ENCODE measurements at places on chromosomes 6 and 20. TPM values are rescaled to one million over a fixed set of nuclear protein-coding genes. Genes with fewer than 3 reads are reported as not detected.

DNA sequence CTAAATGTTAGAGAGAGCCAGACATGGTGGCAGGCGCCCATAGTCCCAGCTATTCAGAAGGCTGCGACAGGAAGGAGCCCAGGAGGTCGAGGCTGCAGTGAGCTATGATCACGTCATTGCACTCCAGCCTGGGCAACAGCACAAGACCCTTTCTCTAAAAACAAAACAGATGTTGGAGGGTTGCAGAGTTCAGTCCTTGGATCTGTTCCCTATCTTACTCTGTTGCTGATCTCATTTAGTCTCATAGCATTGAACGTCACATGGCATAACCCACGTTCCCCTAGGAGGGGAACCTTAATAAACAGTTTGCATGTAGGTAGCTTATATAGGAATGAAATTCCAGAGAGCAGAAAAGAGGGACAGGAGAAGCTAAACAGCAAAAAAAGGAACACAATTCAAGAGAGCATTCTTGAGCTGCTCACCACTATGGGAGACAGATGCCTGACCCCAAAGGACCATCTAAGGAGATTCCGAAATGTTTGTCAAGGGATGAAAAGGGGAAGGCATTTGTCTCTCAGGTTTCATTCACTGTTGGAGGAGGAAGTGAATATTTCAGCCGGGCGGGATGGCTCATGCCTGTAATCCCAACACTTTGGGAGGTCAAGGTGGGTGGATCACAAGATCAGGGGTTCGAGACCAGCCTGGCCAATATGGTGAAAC, 54.6 kb upstream of the PIM1 start:
- DNase-seq: peak; percentile 85

DNA sequence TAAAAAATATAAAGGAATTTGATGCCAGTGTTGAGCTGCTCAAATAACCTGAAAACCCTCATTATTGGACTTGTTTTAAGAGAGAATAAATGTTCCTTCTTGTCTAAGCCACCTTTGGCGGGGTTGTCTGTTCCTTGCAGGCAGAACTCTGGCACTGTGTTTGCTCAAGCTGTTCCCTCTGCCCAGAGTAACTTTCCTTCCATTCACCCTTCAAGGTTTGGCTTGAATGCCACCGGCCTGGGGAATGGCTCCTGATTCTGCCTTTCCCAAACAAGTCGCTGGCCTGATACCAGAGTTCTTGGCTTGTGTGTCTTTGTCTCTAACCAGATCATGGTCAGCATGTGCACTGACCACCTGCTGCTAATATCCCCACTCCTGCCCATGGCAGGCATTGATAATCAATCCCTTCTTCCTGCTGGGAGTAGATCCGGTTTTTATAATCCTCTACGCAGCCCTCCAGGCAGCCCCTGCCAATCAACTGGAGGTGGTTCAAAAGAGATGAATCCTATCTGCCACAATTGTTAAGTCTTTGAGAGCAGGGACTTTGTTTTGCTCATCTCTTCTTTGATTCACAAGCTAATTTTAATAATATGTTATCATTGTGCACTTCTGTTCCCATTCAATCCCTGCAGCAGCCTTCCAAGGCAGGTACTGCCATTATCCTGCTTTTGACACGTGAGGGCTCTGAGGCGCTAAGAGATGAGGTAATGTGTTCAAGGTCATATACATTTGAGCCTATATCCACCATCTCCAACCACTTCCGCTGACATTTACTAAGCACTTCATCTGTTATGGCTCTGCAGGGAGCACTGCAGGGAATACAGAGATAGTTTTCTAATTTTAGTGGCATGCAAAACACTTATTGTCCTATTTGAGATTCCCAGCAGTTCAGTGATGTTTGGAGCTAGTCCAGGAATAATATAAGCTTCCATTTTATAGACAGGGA, 3.1 kb upstream of the CCM2L start:
- DNase-seq: no peak

GRCh38 chr20:10433014-10433622, 904 bp downstream of the MKKS start:
- DNase-seq: no peak

DNA sequence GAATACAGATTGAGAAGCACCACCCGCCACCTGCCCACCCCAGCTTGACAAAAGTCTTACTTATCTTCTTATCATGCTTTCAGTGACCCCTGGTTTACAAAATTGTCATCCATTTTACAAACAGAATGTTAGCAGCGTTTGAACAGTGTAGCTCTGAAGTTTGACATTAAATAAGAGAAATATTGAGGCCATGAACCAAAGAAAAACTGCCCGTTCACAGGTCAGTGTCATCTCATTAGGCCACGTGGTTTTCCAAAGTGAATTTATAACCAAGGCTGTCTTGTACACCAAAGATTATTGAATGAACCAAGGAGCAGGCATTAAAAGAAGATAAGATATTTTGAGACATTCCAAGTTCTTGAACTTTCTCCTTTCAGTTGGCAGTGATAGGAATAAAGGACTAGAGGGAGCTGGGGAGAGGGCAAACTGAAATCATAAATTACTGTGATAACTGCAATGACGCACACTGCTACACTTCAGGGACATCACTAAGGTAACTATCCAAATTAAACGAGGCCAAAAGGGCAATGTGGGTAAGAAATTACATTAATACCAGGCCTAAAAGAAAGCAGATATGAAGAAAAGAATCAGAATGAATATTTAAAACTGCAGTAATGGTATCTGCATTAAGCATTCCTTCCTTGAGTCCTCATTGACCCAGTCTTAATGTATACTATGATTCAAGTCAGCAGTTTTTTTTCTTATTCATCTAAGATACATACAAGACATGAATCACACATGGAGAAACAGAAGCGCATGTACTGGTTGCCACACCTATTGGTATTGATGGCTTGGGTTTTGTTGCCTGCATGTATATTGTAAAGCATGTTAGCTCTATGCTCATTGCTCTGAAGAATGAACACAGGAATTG, 159.8 kb upstream of the ARG1 start:
- no peak for DNase-seq

GRCh38 chr6:117138425-117138824, 126.9 kb upstream of the VGLL2 start:
- DNase-seq: no peak

DNA sequence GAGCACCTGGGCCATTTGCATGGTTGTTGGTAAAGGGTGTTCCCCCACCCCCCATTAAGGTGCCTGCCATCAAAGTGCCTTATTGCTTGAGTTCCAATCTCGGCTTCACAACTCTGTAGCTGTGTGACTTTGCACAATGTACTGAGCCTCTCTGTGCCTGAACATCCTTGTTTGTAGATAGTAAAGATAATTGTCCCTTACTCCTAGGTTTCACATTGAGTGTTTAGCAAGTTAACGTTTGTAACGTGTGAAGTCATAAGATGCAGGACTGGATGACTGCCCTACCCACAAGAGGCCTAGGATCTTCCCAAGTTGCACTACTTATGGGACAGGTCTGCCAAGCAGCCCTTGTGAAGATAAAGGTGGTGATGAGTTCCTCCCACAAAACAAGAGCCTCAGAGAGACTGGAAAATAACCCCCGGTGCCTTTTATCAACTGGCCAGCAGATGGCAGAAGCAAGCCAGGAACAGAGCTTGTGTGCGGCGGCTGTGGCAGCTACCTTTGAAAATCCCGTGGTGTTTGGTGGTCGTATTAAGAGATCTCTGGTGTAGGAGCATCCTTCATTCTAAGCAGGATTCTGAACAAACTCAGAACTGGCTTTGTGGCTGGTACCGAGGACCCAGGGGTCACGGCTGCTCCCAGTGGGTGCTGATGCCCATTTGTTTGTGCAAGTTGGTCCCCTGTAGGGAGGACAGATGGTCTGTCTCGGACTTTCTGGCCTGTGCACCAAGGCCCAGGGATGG, 99.1 kb downstream of the CDH26 start:
- DNase-seq: peak; percentile 63

PARD6B gene
- total RNA-seq: 1.4 TPM

All from fibroblast of the aortic adventitia (primary cell).